Type B pancreatic cell (in vitro differentiated cells): ENCODE measurements at places on chromosomes 1 and 21.

GRCh38 chr21:30448514-30448913, 8.4 kb downstream of the KRTAP15-1 start:
- no peak overlapping the region for H3K4me3 ChIP-seq
- no peaks in the 10 kb centered on the region for H3K4me1 ChIP-seq
- no peak for DNase-seq
- no peak overlapping the region for H3K27ac ChIP-seq

DNA sequence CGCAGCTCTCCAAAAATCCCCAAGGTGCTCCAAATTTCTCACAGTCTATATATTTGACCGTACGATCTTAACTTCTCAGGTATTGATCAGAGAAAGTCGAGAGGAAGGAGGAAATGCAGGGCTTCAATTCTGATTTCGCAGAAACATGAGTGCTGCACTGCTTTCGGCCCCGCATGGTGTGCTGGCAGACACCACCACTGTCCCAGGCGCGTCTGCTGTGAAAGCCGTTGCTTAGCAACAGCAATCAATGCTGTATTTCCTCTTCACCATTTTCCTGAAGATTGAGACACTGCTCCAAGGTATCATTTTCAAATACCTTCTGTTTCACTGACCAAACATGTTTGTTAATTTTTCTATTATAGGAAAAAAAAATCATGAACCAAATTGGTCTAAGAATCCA, 296.3 kb downstream of the SMYD3 start:
- no peaks in the 10 kb centered on the region for H3K27me3 ChIP-seq
- H3K27ac ChIP-seq = no peak overlapping the region
- no peak overlapping the region for H3K4me3 ChIP-seq
- no peaks in the 10 kb centered on the region for H3K36me3 ChIP-seq
- no peak for DNase-seq
- no peaks in the 10 kb centered on the region for H3K4me1 ChIP-seq

- H3K4me1 ChIP-seq = peaks cover 18% of the 10 kb centered on the region
- H3K27ac ChIP-seq = peak within 1 kb of the TSS; percentile 96
- peaks cover 3% of the 10 kb centered on the region for H3K27me3 ChIP-seq
Observed at GRCh38 chr1:197775282-197776262, at the start of gene DENND1B. Gene DENND1B (minus strand): TSS chr1:197775480. CDS start chr1:197775155, 325 bp downstream.

DNA sequence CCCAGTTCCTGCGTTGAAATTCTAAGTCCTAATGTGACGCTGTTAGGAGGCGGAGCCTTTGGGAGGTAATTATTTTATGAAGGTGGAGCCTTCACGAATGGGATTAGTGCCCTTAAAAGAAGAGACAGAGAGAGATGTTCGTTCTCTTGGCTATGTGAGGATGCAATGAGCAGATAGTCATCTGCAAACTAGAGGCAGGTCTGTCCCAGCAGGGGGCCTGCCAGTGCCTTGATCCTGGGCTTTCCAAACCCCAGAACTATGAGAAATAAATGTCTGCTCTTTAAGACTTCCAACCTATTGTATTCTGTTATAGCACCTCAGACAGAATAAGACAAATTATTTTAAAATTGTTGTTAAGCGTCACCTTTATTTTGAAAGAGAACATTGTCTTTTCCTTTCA, 123.1 kb upstream of the KCNJ6 start:
- H3K4me3 ChIP-seq = no peak overlapping the region
- peaks cover 5% of the 10 kb centered on the region for H3K4me1 ChIP-seq
- H3K27ac ChIP-seq = no peak overlapping the region
- H3K27me3 ChIP-seq = peaks cover 14% of the 10 kb centered on the region
- no peak for DNase-seq

DNA sequence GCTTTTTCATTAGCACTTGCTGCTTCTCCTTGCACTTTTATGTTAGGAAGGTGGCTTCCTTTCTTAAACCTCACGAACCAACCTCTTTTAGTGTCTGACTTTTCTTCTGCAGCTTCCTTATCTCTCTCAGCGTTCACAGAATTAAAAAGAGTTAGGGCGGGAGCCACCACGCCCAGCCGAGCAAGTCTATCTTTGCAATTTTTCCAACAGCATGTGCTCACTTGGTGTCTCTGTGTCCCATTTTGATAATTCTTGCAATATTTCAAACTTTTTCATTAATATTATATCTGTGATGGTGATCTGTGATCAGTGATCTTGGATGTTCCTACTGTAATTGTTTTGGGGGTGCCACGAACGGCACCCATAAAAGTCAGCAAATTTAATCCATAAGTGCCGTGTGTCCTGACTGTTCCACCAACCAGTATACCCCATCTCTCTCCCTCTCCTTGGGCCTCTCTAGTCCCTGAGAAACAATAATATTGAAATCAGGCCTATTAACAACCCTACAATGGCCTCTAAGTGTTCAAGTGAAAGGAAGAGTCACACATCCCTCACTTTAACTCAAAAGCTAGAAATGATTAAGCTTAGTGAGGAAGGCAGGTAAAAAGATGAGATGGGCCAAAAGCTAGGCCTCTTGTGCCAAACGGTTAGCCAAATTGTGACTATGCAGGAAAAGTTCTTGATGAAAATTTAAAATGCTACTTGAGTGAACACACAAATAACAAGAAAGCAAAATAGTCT, 15.9 kb upstream of the ITPKB start:
- DNase-seq = no peak
- peaks cover 10% of the 10 kb centered on the region for H3K4me1 ChIP-seq
- H3K27ac ChIP-seq = no peak overlapping the region
- peaks cover 5% of the 10 kb centered on the region for H3K27me3 ChIP-seq
- no peaks in the 10 kb centered on the region for H3K36me3 ChIP-seq

GRCh38 chr1:67635055-67635809, 49.8 kb upstream of the GADD45A start:
- H3K27ac ChIP-seq = peak overlapping the region; percentile 23
- no peaks in the 10 kb centered on the region for H3K36me3 ChIP-seq
- H3K4me1 ChIP-seq = peaks cover 24% of the 10 kb centered on the region
- H3K27me3 ChIP-seq = no peaks in the 10 kb centered on the region
- H3K4me3 ChIP-seq = no peak overlapping the region

GRCh38 chr21:40803101-40803500, 43.9 kb downstream of the DSCAM start:
- no peak overlapping the region for H3K4me3 ChIP-seq
- H3K27ac ChIP-seq = no peak overlapping the region
- no peaks in the 10 kb centered on the region for H3K36me3 ChIP-seq

DNA sequence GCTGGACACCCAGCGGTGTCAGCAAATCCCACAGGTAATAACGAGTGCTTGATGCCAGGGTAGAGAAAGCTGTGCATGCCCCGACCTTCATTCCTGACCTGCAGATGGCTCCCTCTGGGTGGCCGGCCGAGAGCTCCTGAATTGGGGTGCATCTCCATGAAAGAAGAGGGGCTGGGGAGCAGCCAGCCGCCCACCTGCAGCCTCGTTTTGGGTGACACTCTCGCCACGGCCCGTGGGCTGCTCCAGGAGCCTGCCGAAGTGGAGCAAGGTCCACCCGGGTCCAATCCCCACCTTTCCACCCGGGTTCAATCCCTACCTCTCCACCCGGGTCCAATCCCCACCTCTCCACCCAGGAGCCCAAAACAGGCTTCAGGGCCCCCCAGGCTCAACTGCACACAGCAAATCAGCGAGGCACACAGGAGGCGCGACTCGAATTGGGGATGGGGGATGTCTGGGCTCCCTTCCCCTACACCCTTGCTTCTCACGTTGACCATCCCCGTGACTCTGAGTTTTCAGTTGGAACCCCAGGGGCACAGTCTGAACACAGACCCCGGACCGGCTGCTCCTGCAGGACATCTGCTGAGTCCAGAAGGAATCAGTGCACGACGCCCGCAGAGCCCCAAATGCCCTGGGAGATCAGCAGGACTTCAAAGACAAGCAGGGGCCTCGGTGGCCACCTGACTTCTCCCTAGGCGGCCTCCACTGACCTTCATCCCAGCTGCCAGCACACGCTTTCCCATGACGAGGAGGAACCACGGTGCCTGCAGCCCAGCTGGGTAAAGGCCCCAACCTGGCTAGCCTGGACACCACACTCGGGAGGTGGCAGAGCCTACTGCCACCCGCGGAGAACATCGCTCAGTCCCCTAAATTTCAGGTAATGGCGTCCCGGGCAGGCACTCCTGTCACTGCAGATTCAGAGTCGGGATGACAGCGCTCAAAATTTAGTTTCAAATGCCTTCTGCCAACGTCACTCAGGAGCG, 159.0 kb downstream of the NPHP4 start:
- H3K4me3 ChIP-seq = no peak overlapping the region
- H3K27ac ChIP-seq = no peak overlapping the region
- no peak for DNase-seq

DNA sequence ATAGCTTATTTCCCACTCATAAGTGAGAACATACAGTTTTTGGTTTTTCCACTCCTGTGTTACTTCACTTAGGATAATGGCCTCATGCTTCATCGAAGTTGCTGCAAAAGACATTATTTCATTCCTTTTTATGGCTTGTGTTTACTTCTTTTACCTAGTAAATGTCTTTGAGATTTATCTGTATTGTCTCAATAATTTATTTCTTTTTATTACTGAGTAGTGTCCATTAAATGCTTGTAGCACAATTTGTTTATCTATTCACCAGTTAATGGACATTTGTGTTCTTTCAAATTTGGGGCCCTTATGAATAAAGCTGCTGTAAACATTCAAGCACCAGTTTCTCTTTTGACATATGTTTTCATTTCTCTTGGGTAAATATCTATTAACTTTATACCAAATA, 86.0 kb downstream of the UCHL5 start:
- H3K36me3 ChIP-seq = no peaks in the 10 kb centered on the region
- H3K4me3 ChIP-seq = no peak overlapping the region
- DNase-seq = no peak
- no peak overlapping the region for H3K27ac ChIP-seq

DNA sequence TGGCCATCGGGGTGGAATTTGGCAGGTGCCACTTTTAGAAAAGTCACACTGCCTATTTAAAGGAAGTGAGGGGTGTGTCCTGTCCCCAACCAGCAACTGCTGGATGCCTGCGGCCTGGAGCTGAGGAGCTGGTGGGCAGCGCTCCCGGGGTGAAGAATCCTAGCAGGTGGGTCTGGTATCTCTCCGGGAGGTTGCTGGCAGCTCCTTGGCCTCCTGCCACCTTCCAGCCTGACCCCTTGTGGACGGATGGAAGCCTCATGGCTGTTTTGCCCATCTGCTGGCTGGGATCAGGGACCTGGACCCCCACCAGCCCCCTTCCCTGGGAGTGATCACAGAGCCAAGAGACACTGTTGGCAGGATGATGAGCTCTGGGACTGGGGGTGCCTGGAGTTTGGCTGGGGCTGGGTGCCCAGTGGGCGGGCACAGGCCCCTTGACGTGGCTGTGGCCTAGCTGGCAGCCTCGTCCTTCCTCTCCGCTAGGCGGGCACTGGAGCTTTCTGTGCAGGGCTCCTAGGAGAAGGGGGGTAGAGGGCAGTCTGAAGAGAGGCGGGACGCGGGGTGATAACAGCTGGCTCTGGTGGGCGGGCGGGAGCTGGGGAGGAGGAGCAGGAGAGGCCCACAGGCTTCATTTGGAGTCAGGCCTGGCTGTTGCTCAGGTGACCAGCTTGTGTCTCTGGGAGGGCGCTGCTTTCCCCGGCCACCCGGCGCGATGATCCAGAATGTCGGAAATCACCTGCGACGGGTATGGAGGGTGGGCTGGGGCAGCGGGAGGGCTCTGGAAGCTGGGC, at the start of gene ACOT11:
Gene ACOT11, plus strand, starts transcription at position 628 of the 788 bp plus-strand sequence. Its CDS starts 82 bp downstream, at position 710.
- peak within 1 kb of the TSS; percentile 19 for H3K27ac ChIP-seq
- peaks cover 9% of the 10 kb centered on the region for H3K27me3 ChIP-seq
- peak; percentile 60 for DNase-seq
- no peak within 1 kb of the TSS for H3K4me3 ChIP-seq
- peaks cover 24% of the 10 kb centered on the region for H3K4me1 ChIP-seq
- no peaks in the 10 kb centered on the region for H3K36me3 ChIP-seq

- H3K27ac ChIP-seq = peak overlapping the region; percentile 39
- H3K36me3 ChIP-seq = no peaks in the 10 kb centered on the region
- DNase-seq = no peak
Observed at GRCh38 chr1:178119628-178120027, 25.7 kb downstream of the RASAL2 start.

DNA sequence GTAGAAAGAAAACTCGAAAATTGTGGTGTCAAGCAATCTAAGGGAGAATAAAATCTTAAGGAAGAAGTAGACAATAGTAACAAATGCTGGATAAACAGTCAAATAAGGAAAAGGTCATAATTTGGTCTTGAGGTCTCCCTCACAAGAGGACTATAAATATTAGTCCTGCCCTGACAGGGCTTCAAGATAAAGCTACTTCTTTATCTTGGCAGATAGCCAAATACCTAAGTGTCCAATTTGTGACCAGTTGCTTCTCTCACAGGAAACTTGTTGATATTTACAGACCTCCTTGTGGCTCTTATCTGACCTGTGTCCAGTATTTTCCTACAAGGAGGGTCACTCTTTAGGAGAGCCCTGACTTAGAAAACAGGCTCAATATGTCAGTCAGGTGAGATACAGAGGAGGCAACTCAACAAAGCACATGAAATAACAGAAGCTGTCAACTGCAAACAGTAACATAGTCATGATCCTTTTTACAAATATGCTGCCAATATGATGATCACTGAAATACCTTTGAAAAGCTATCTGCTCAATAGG, 88.8 kb downstream of the TNNI3K start:
- no peaks in the 10 kb centered on the region for H3K27me3 ChIP-seq
- no peak overlapping the region for H3K4me3 ChIP-seq
- H3K27ac ChIP-seq = no peak overlapping the region
- no peaks in the 10 kb centered on the region for H3K36me3 ChIP-seq
- H3K4me1 ChIP-seq = no peaks in the 10 kb centered on the region

GRCh38 chr1:237205400-237206064, 163.5 kb downstream of the RYR2 start:
- DNase-seq = no peak
- no peak overlapping the region for H3K27ac ChIP-seq
- no peaks in the 10 kb centered on the region for H3K4me1 ChIP-seq
- no peaks in the 10 kb centered on the region for H3K36me3 ChIP-seq

- peak overlapping the region; percentile 19 for H3K4me3 ChIP-seq
- H3K27ac ChIP-seq = no peak overlapping the region
- H3K4me1 ChIP-seq = peaks cover 19% of the 10 kb centered on the region
- no peaks in the 10 kb centered on the region for H3K27me3 ChIP-seq
- no peak for DNase-seq
Observed at GRCh38 chr1:29320156-29320940, 84.0 kb downstream of the PTPRU start.

- H3K27me3 ChIP-seq = peaks cover 93% of the 10 kb centered on the region
- DNase-seq = no peak
- no peaks in the 10 kb centered on the region for H3K36me3 ChIP-seq
- no peak overlapping the region for H3K4me3 ChIP-seq
Observed at GRCh38 chr1:50976111-50976889, 6.3 kb downstream of the CDKN2C start.

GRCh38 chr21:31418377-31419001, 74.4 kb upstream of the TIAM1 start:
- DNase-seq = no peak
- no peak overlapping the region for H3K27ac ChIP-seq
- no peaks in the 10 kb centered on the region for H3K27me3 ChIP-seq
- no peak overlapping the region for H3K4me3 ChIP-seq

GRCh38 chr1:110811529-110811928, 61.4 kb upstream of the CD53 start:
- no peak for DNase-seq
- H3K27me3 ChIP-seq = peaks cover 14% of the 10 kb centered on the region
- no peak overlapping the region for H3K27ac ChIP-seq
- H3K4me3 ChIP-seq = no peak overlapping the region

DNA sequence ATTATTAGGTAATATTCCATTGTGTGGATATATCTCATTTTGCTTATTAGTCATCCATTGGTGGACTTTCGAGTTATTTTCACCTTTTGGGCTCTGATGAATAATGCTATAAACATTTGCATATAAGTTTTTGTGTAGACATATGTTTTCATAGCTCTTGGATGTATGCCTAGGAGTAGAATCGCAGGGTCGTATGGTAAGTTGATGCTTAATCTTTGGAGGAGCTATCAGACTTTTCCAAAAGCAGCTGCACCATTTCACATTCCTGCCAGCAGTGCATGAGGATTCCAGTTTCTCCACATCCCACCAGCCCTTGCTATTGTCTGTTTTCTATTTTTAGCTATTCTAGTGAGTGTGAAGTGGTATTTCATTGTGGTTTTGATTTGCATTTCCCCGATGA, 120.3 kb upstream of the TMEM51 start:
- H3K27ac ChIP-seq = no peak overlapping the region
- DNase-seq = no peak
- no peak overlapping the region for H3K4me3 ChIP-seq
